ENCODE measurements at places on chromosomes 2 and 18.
A peak's percentile ranks its signal among the peaks of the same experiment; 100 is the strongest.

GRCh38 chr2:177264693-177265587 lies at the start of gene NFE2L2:
Gene NFE2L2, minus strand, starts transcription at chr2:177264727. Its CDS starts 151 bp downstream, at chr2:177264576.
- peak; percentile 73 for DNase-seq

- no peak for DNase-seq
Measured at GRCh38 chr18:35754464-35754863, 172.9 kb downstream of the GALNT1 start.

GRCh38 chr2:225494100-225494459 lies 94.6 kb downstream of the NYAP2 start:
- DNase-seq: no peak

- no peak for DNase-seq
Measured at GRCh38 chr2:224572338-224572737, 12.8 kb downstream of the CUL3 start.

DNA sequence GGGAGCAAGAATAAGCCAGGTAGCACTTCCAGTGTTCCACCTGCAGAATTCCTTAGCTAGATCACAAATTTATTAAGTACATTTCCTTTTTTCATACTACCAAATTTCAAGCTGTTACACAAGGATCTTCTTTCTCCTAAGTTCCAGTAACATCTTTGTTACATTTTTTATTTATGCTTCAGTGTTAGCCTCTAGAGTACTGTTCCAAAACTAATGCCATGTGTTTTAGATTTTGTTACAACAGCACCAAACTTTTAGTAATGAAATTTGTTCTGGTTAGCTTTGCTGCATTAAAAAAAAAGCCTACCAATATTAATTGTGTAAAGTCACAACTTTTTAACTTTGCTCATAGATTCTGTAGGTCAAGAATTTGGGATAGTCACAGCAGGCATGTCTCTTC lies 161.1 kb downstream of the CAMKMT start:
- DNase-seq: no peak

GRCh38 chr18:11153097-11153496 lies 3.7 kb upstream of the PIEZO2 start:
- no peak for DNase-seq

GRCh38 chr2:67446491-67446911 lies 49.4 kb downstream of the ETAA1 start:
- DNase-seq: no peak

- DNase-seq: no peak
Measured at GRCh38 chr18:77119851-77120491, 12.6 kb downstream of the MBP start.

GRCh38 chr2:121150126-121150525 lies 134.9 kb downstream of the TFCP2L1 start:
- DNase-seq: no peak

DNA sequence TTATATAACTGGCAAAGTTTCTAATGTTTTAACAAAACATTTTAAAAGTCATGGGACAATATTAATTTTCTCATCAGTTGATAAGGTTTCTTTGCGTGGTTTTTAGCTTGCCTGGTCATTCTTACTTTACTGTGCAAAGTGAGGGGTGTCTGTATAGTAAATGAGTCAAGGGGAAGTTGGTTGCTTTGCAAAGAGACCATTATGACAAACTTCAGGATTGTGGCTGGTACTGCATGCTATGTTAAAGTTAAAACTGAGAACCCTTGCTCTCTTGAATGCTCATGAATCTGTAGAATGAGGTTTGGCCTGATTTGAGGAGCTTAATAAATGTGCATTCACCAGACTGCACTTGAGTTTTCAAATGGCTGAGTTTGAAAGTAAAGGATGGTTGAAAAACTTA lies 47.0 kb downstream of the COL4A4 start:
- DNase-seq: no peak

DNA sequence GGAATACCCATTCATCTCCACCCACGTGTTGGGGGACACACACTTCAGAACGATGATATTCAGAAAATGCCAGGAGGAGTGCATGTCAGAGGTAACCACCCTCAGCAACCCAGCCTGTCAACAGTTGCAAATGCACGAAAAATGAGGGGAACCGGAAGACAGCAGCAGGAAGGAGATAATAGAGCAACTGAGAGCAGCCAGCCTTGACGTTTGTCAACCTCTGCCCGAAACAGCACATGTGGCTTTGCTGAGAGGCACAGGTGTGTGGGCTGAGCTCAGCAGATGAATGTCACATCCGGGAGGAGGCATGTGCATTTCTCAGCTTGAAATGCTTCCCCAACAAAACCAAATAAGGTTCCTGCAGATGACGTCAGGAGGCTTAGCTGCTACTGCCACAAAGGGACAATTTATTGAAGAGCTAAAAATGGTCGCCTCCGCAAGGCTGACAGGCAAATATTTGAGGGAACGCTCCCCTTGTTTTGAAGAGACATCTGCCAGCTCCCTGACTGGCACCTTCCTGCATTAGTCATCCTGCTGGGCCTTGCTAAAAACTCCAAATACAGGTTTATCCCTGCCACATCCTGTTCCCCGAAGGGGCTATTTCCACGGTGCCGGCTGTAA lies 419.0 kb downstream of the NBAS start:
- DNase-seq: no peak

DNA sequence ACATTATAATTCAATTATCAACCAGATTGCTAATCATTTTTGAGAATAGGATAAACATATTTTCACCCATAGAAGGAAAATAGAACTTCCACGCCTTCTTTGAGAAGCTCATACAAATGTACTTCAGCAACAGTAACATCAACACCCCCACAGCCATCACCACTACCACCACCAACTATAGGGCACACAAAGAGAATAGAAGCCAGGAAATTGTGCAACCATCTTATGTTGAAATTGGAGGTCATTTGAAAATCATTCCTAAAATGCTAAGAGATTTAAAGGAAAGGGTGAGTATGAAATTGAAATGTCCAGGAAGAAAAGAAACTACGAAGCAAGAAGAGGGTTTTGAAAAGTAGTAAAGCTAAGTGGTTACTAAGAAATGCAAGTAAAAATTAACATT lies 563.4 kb downstream of the ZNF804A start:
- no peak for DNase-seq

DNA sequence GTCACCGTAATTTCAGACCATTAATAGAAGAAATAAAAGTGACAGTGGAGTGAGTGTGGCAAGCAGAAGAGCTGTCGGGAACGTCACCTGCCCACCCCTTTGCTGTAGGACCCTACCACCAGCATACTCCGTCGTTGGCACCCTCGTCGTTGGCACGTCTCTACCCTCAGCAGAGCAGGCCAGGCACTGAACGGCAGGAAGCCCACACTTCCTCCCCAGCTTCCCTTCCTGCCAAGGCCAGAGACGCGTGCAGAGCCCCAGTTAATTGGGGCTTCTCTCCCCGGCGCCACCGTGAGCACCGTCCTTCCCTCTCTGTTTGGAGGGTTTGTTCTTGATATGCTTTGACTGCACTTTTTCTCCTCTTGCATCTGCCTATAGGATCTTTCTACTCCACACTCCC lies 27.0 kb upstream of the NFATC1 start:
- DNase-seq: no peak

DNA sequence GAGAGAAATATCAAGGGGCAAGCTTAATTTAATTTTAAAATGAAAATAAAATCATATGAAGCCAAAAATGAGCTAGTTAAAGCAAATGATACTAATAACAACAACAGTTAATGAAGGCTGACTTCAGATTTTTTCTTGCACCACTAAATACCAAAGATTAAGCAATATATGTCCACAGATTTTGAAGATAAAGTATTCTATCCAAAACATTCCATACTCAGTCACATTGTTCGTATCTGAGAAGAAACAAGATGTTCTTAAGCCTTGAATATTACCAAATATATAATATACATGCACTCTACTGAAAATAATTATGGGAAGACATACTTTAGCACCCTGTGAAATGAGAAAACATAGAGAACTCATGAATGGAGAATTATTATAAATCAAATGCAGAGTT lies 593.3 kb upstream of the SYT4 start:
- no peak for DNase-seq

DNA sequence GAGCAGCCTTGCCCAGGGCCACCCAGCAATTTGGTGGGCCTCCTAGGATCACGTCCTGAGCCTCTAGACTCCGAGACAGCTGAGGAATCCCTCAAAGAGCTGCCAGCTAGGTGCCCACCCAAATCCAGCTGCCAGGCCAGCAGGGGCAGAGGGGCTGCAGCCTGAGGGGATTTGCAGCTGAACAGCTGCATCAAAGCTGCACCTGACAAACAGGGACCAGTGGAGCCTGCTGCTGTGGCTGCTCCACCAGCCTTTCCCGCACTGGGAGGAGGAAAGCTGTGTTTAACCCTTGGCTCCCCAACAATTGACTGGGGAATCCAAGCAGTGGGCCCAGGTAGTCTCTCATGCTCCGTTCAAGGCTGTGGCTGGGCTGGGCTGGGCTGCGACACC lies 8.2 kb downstream of the ADRA2B start:
- no peak for DNase-seq

DNA sequence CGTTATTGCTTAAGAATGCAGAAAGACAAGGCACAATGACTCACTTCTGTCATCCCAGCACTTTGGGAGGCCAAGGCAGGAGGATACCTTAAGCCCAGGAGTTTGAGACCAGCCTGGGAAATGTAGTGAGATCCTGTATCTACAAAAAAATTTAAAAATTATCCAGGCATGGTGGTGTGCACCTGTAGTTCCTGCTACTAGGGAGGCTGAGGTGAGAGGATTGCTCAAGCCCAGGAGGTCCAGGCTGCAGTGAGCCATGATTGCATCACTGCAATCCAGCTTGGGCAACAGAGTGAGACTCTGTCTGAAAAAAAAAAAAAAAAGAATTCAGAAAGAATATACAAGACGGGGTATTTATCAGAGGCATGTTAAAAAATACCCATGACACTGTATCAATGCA lies 182.0 kb upstream of the SPOPL start:
- no peak for DNase-seq

DNA sequence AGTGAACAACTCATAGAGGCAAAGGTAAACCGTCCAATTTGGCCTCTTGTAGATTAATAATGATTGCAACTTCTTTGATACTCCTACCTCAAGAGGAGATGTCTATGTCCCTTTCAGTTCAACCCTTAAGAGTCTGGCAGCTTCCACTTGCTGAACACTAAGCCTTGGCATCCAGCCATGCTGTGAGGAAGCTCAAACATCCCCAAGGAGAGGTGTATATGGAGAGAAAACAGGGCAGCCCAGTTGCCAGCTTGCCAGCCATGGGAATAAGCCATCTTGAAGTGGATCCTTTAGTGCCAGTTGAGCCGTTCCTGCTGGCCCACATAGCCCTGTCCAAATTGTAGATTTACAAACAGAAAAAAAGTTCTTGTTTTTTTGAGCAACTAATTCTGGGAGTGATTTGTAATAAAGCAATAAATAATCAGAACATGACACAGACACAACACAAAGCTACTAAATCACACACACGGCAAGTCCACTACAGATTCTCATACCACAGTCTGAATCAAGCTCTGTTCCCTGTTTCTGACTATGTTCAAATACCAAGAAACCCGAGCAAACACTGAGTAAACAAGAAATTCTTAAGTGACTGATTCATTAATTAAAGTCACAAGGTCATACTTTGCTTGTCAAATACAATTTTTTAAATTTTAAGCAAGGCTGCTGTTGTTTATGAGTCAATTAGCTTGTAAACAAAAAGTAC lies 96.1 kb downstream of the PID1 start:
- no peak for DNase-seq

- no peak for DNase-seq
Measured at GRCh38 chr2:234425639-234426603, 71.0 kb downstream of the ARL4C start.

- DNase-seq: no peak
Measured at GRCh38 chr2:172423160-172423559, 4.2 kb upstream of the ITGA6 start.

- no peak for DNase-seq
Measured at GRCh38 chr18:65409261-65409660, 341.6 kb upstream of the CDH7 start.

DNA sequence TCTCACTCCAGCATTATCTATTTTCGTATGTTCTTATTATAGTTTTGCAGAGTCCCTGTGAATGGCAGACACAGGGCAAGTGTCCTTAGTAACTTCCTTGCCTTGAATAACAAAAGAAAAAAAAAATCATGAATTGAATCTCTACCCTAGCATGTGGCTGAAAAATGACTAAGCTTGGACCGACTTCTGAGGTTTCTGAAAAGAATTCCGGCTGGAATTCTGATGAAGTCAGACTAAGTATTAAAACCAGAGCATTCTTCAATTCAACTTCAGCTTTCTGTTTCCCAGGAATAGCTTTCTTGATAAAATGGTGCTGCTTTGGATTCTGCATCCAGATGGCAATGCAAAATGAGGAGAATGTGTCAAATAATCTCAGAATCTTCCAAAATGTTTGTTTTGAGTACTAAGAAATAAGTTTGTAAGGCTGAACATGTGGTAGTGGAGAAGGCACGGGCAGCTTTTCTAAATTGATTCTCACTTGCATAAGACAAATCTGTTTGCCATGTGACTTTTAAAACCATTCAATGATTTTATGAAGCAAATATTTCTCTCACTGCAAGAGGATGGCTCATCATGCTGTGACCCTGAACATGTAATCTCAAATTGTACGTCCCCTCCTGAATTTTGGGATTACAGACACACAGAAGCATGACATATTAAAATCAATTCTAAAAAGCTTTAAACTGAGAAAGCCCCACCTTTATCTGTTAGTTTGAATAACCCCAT lies 1462.8 kb upstream of the LRRTM1 start:
- peak; percentile 82 for DNase-seq

DNA sequence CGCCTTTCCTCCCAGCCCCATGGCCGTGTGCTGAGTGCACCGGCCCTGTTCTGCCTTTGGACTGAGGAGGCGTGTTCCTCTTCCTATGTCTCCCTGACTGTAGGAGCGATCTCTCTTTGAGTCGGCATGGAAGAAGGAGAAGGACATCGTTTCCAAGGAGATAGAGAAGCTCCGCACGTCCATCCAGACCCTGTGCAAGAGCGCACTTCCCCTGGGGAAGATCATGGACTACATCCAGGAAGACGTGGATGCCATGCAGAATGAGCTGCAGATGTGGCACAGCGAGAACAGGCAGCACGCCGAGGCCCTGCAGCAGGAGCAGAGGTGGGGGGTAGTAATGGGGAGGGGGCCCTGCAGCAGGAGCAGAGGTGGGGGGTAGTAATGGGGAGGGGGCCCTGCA lies 29.4 kb upstream of the ASB1 start:
- peak; percentile 66 for DNase-seq

- no peak for DNase-seq
Measured at GRCh38 chr18:22467760-22468553, 50.2 kb upstream of the CTAGE1 start.

DNA sequence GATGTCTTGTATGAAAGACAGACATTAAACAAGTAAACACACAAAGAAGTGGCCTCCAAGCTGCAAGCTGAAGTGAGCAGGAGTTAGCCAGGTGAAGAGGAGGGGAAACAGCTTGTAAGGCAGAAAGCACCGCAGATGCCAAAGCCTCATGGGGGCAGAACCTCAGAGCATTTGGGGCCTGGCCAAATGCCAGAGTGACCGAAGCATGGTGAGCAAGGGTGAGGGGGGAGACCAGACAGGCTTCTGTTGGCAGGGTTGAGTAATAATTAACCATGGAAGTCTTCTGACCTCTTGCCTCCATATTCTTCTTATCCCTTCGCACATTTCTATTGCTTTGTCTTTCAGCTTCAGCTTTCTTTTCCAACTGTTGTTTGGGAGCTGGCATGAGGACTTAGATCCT lies 5.6 kb downstream of the QPCT start:
- no peak for DNase-seq

Measured in spinal cord (tissue), 10 donors.